Heart left ventricle (tissue), 16 donors: ENCODE measurements at places on chromosomes 2 and 18. TPM values are rescaled to one million over a fixed set of nuclear protein-coding genes. Genes with fewer than 3 reads are reported as not detected.

- DNase-seq: no peak
Observed at GRCh38 chr2:189566046-189566445, 14.5 kb downstream of the SLC40A1 start.

DNA sequence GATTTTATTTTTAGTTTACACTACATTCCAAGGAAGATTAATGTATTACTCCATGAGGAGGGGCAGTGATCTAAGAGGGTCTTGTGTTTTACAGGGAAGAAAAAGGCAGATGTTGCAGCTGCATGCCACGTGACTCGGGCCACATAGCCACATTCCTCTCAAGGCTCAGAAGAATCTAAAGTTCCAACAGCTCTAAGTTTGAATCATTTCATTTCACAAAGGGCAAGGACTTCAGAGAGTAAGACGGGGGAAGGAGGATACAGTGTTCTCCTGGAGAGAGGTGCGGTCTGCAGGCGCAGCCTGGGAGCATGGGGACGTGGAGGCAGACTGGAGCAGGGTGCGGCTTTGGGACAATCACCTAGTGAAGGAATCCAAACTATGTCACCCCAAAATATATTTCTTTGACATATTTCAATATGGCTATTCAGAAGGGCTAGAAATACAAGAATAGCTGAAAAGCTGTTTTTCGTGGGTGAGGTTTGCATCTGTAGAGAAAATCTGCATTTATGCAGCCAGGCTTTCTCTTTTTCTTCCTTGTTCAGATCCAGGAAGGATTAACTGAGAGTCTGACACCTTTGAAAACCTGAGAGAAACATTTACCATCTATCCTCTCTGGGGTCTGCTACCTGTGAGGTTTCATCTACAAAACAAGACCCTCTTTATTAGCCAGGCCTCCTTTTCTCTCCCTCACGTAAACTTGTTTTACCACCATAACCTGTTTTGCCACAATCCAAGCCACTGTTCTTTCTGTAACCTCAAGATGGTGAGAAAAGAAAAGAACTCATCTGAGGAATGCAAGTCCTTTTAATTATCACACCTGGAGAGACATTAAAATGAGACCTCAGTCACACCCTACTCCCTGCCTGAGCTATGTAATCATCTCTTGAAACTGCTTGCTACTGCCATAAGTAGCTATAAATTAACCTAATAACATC, 165.1 kb upstream of the NDUFV2 start:
- DNase-seq: no peak

- no peak for DNase-seq
Observed at GRCh38 chr2:140014204-140014546, 1234.0 kb upstream of the NXPH2 start.

DNA sequence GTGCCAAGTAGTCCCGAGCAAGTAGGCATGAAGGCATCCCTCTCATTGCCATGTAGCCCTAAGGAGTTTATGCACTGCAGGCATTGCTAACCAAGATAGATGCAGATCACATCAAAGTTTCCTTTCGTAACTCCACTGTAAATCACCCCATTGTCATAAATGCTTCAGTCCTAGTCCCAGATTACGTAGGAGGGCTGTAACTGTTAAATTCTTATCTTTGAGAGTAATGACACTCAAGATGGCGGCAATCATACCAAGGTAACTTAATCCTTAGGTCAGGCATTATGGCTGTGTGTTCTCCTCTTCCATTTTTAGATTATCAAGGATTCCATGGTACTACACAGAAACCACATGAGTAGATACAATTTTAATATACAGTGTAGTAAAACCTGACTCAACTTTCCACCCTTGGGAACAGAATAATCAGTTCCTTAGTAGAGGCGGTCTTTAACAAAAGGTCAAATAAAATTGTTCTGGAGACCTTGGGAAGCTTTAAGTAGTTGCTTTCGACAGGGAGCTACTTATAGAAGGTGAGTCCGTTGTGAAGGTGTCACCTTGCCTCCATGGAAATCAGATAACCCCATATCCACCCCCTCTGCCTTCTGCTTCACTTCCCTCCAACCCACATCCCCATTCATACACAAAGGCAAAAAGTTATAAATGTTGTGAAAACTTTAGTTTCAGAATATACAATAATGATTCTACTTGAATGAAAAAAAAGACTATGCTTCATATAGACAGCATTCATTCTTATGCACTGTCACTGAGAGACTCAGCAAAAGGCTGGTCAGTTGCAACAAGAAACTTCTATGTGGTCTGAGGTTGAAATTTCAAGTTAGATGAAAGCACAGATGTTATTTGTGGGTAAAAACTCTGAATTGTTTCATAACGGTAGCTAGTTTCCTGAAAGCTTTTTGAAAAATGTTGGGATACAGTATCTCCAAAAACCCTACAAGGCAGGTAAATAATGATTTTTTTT, 64.8 kb upstream of the GALNT5 start:
- DNase-seq: no peak

- DNase-seq: no peak
Observed at GRCh38 chr2:86054535-86055082, 51.1 kb downstream of the POLR1A start.

DNA sequence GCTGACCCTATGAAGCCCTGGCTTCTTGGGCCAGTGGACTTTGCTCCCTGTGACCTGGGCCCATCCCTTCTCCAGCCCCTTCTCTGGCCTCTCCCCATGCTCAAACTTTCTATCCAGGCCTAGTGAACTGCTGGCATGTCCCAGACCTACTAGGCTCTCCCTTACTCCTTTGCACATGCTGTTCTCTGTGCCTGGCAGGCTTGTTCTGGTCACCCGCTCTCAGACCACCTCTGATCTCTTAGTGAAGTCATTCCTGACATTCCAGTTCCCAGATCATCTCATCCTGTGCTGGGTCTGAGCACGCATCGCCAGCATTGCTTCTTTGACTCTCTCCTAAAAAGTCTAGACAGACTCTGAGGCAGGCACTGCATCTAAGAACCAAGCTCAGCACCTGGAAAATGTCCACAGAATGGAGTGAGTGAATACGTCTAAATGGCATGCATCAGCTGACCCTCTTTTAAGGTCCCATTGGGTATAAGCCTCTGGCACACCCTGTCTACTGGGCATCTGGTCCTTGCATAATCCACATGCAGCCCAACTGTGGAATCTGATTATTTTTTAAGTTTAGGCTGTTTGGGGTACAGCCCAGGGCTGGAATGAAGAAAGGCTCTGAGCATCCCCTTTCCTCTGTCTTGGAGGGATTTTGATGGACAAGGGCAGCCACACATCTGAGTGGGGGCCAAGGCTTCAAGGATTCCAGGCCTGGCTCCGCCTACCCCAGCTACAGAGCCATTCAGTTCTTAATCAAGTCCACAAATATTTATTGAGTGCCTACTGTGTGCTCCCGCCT, 130.6 kb upstream of the HAAO start:
- DNase-seq: peak; percentile 20

DNA sequence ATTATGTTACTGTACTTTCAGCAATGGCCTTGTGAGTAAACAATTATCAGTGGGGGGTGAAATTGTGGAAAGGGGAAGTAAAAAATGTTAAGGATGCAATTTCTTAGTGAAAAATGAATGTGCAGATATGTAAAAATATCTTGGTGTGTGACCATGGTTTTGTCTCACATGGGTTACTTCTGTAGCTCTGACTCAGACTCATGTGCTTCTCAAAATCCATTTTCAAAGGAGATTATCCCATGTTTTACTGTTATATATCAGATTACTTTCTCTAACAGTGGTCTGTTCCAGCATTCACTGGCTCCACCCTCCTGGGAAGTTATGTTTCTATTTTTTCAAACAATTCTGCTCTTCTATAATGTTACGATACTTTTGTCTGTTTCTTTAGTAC, 298.2 kb upstream of the COL3A1 start:
- DNase-seq: no peak

DNA sequence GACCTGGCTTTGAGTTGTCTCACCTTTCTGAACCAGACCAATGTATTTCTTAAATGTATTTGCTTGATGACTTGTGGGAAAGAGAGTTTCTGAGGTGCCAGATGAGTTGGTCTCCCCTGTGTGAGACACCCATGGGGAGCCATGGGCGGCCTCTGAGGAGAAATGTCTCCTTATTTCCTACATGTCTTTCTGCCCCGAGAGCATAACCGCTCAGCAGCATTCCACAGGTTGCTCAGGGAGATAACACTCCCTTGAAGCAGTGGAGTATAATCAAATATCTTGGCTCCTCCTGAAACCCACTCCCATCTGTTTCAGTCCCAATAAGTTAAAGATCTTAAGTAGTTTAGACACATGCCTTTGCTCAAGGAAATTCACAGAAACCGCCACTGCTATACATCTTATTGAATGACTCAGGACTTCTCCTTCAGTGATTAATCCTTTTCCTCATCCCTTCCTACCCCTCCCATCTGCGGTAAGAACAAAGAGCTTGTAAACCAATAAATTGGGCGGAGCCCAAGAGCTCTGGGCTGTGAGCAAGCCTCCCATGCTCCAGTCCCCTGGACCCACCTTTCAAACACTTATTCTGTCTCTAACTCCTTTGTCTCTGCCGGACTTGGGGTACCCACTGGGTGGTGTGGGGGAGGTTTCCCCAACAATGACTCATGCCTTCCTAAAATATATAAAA, 285.5 kb upstream of the LRRTM4 start:
- DNase-seq: no peak

DNA sequence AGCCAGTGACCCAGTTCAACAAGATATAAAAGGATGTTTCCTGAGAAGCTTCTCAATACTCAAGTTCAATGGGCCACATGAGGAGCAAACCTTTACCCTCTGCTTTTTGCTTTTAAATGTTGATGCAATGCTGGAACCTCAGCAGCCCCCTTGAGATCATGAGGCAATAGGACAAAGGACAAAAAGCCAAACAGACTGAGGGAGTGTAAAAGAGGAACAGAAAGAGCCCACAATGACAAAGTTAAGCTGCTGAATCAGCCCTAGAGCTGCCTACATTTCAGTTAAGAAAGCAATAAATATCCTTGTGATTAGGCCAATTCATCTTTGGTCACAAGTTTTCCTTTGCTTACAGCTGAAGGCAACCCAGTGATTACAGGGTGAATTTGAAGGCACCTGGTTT, 76.9 kb downstream of the MRO start:
- DNase-seq: no peak

DNA sequence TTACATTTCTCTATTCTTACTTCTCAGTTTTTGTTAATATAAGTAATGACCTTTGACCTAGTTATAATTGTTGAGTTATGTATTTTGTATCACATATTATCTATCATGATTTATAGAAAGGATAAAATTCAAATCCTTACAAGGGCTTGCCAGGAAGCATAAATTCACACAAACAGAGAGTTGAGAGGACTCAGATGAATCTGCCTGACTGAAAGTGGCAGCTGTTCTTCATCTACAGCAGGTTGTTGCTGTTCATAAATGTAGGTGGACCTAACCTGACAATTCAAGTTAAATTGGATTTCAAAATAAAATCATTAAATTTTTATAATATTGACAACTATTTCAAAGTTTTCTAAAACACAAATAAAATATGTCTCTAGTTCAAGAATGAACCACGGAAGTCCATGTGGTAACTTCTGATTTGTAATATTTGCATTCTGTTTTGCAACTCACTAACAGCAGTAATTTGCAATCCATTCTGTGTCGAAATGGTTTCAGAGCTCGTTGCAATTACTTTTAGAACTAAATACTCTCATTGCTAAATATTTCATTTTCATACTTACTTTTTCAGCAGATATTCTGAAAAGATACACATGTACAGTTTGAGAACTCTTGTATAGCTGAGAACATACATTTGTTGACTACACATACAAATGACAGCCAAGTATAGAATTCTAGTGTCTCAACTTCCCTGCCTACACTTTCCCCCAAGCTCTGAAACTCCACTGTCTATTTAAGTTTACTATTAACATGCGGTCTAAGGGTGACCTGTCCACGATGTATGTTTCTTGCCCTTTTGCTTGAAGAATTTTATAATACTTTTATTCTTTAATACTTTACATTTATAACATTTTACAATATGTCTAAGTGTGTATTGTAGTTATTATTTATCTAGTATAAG, 25.7 kb downstream of the SCN7A start:
- no peak for DNase-seq

DNA sequence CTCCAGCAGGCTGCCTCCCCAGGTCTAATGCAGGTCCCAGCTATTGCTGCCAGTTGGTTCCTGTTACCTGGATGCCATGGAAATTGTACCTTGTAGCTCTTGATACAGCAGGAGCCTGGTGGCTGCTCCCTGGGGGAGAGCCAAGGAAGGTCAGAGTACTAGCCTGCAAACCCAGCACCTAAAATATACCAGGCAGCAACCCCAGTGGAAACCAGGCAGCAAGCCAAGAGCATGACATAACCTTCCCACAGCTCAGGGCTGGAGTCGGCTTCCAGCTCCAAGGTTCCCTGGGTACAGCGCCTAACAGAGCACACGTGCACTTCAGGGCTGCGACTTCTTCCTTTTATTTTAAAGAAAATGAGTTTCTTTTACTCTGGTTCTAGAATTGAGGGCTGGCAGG, 30.3 kb downstream of the TNP1 start:
- peak; percentile 89 for DNase-seq

DNA sequence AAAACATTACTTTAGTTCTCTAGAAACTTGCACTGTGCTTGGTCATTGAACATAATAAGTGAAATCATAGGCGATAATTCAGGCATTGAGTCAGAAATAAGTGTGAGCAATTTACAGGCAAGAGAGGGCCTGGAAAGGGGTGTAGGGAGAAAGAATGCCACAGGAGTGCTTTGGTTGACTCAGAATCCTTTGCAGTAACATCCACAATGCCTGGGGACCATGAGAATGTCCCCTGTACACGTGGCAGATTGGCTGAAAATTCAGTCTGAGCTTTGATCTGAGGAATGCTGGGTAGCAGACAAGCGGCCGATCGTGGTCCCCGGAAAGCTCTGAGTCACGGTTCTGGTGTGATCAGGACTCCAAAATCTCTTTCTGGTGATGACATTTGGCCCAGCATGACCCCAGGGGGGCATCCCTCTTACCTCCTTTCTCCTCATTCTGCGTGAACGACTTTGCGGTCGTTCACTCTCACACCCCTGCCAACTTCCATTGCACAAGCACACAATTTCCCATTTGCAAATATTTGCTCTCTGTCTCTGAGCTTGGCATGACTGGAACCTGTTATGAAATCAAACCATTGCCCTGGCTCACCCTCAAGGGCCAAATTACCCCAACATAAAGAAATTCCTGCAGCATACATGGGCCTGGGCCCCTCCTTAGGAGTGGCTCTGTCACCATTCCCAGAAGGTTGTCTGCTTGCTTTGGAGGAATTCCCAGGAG, 305.0 kb upstream of the EPAS1 start:
- no peak for DNase-seq

- peak; percentile 67 for DNase-seq
Observed at GRCh38 chr18:34773961-34774766, 64.1 kb downstream of the DTNA start.

GRCh38 chr2:101718993-101719571, 21.6 kb downstream of the MAP4K4 start:
- DNase-seq: no peak

- no peak for DNase-seq
Observed at GRCh38 chr2:30361751-30362394, 85.2 kb upstream of the LCLAT1 start.

The PSMA8 gene
- not detected for total RNA-seq

The MDH1B gene
- 1.6 TPM for total RNA-seq

The SERPINB5 gene
- not detected for total RNA-seq

The EML6 gene
- total RNA-seq: 0.63 TPM

The RESP18 gene
- total RNA-seq: not detected

The TFCP2L1 gene
- 0.05 TPM for total RNA-seq

The ATP8B1 gene
- total RNA-seq: 6.5 TPM
